Progenitor cell of endocrine pancreas (in vitro differentiated cells): ENCODE measurements at places on chromosomes 7 and 10.

GRCh38 chr7:130912082-130912861 lies 178.3 kb upstream of the KLF14 start:
- no peak for DNase-seq

DNA sequence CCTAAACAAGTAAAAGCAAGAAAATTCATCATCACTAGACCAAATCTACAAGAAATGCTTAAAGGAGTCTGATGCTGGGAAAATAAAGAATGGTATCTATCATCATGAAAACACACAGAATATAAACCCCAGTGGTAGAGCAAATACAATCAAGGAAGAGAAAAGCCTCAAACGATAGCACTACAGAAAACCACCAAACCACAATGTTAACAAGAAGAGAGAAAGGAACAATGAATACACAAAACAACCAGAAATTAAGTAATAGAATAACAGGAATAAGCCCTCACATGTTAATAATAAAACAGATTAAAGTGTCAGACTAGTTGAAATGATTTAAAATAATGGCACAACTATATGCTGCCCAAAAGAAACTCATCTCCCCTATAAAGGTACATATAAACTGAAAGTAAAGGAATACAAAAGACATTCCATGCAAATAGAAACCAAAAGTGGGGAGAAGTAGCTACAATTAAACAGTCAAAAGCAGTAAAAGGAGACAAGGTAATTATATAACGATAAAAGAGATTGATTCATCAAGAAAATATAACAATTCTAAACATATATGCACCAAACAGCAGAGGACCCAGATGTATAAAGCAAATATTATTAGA lies 77.3 kb downstream of the JMJD1C start:
- DNase-seq: no peak

DNA sequence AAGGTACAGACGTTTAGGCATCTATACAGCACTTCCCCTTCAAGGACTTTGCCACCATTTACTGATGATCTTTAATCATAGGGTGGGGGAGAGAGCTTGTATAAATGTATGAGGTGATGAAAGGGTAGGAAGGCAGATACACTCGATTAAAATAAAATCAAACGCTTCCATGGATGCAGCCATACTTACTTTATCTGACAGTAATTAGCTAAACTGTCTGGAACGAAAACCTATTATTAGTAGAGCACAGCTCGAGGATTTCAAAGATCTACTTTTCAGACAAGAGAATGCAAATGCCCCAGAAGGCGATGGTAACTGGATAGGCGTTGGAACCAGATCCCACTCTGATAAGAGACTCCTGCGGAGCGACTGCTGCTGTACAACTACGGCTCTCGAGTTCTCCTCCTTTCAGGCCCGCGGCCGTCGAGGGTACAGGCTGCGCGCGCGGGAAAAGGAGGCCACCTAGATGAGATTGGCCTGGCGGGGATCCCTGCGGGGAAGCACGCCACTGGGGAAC lies 3.1 kb upstream of the NKX2-3 start:
- no peak for DNase-seq

- DNase-seq: no peak
These were observed 2.6 kb upstream of the PPP1R3A start for GRCh38 chr7:113921363-113921762.

- no peak for DNase-seq
These were observed 54.6 kb downstream of the TMEM209 start for GRCh38 chr7:130150587-130150986.

GRCh38 chr10:6507311-6507710 lies 72.8 kb downstream of the PRKCQ start:
- DNase-seq: no peak

GRCh38 chr7:5526100-5526905 lies 102.7 kb upstream of the TNRC18 start:
- no peak for DNase-seq
